ENCODE measurements at places on chromosomes 3 and 15.

GRCh38 chr15:89058876-89059405 lies 29.3 kb upstream of the ABHD2 start:
- no peak for DNase-seq

GRCh38 chr3:113638910-113639309 lies 57.5 kb downstream of the USF3 start:
- no peak for DNase-seq

DNA sequence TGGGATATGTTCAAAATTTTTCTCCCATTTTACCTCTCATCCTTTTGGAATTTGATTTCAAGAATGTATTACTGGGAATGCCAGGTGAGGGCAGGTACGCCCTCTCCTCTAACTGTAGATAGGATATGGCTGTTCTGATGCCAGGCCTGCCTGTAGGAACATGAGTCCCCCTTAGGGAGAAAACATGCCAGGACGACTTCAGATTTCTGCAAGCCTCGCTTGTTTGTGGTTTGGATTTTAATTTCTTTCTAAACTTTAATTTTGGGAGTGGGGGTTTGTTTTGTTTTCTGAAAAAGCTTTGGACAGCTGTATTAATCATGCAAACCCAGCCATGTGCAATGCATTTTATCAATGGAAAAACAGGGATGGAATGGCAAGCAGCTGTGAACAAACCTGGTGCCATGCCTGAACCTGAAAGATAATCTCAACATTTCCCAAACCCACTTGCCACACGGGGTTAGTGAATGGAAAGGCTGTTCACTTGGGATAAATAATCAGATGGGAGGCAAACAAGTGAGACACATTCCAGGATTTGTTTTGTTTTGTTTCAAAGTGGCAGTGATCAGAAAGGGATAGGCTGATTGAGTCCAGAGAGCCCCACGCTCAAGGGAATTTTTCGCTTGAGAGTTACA lies 207.6 kb downstream of the GAP43 start:
- DNase-seq, result no peak

DNA sequence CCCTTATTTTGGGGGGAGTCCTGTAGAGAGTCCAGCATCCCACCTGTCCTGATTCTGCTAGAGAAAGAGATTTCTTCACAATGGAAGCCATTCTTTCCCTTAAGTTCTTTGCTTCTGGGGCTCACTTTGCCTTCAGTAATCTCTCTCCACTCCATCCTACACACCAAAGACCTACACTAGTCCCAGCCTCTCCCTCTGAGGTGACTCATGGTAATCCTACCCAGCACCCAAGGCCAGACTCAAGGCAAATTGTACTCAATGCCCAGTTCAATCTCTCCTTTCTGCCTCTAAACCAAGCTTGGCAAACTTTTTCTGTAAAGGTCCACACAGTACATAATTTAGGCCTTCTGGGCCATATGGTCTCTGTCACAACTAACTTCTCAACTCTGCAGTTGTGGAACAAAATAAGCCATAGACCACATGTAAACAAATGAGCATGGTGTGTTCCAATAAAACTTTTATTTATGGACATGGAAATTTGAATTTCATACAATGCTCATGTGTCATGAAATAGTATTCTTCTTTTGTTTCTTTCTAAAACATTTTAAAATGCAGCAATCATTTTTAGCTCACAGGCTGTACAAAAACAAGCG lies 72.5 kb downstream of the MRPL46 start:
- no peak for DNase-seq

DNA sequence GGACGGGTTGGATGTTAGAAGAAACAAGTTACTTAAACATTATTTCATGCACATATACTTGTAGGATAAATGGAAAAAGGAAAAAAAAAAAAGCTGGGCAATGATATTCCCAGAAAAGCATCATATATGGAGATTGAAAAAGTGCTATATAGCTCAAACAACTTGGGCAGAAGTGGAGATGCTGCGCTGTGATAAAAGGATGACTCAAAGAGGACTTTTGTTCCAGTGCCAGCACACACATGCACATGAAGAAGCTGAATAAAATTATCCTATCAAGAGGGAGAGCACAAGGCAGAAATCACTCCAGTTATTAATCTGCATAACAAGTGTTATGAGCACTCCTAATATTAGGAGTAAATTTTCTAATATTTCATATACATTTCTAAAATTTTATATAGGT lies 30.9 kb downstream of the FRMD4B start:
- DNase-seq, result no peak

GRCh38 chr15:85759376-85759775 lies 35.3 kb downstream of the KLHL25 start:
- no peak for DNase-seq

DNA sequence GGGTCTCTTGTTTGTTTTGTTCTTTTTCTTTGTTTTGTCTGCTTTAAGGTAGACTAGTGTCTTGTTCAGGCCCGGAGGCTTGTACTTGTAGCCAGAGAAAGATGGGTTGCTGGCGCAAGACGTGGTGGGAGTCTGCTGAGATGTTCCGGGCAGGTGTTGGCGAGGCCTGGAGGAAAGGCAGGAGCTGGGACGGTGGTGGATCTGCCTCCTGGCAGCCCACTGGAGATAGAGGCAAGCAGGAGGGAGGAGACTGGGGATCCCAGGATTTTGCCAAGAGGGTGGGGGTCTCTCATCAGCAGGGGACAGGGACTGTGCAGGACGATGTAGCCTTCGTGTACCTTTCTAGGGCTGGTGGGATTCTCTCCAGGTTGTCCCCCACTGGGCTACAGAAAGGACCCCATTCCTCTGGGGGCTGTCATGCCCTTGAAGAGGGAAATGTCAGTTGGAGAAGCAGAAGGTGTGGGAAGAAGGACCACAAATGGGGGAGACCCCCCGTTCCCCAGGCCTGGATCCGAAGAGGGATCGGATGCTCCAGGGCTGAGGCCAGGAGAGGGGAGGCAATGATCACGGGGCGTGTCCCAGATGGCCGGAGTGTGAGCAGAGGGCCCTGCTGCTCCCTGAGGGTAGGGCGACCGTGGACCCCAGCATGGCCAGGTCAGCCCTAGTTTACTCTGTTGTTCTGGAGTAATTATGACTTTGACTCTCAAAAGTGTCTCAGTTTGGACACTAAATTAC lies 7.0 kb downstream of the CHAC1 start:
- no peak for DNase-seq

GRCh38 chr15:89409184-89410038 lies 74.8 kb upstream of the POLG start:
- DNase-seq, result no peak
